ENCODE measurements at places on chromosomes 11 and 22. TPM values are rescaled to one million over a fixed set of nuclear protein-coding genes. Genes with fewer than 3 reads are reported as not detected.

- DNase-seq = no peak
Measured at GRCh38 chr11:6410695-6411430, 8.0 kb downstream of the APBB1 start.

DNA sequence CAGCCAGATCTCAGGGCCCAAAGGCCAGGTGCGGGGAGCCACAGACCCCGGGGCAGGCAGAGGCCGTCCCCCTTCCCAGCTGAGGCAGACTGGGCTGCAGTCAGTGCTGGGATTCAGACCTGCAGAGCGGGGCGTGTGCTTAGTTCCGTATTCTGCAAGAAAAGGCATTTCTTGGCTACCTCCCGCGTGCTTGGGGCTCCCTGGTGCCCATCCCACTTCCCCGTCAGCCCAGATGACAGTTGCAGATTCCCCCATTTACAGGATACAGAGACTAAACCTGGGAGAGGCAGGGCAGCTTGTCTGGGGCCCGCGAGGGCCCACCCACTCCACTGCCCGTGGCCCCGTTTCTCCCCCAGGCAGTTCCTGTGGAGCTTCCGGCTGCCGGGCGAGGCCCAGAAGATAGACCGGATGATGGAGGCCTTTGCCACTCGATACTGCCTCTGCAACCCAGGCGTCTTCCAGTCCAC lies 18.3 kb downstream of the CYTH4 start:
- DNase-seq = no peak

- DNase-seq = no peak
Measured at GRCh38 chr11:102462610-102463009, 10.0 kb upstream of the TMEM123 start.

DNA sequence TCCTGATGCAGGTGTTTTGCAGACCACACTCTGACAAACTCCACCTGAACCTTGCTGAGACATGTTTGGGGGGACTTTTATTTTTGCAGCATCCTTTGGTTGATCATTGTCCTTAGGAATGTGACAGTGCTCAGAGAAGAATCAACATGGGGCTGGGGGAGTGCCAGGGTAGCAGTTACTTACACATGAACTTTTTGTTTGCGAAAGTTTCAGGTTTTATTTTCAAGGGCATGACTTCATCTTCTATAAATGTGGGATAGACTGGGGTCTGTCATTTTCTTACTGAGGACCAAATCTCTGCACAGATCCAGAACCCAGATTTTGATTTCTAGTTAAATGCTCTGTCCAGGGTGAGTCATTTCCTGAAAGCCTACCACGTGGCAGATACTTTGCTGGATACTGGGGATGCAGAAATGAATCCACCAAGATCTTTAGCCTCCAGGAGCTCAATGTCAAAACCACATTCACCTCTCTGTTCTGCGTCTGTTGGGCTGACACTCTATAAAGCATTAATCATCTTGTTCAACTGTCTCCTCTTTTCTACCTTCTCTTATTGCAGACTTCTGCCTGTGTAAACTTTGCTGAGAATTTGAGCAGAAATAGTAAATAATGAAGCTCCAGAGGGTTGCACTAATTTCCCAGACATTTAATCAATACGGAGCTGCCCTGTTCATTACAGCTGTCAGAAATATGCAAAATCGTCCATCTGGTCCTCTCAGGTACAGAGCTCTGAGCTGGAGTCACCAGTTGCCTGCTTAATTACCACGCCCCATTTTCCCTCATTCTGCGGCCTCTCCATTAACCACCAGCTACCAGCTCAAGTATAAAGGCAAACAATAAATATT lies 387.9 kb downstream of the MIAT start:
- no peak for DNase-seq

GRCh38 chr22:40485813-40486667 lies 115.6 kb downstream of the SGSM3 start:
- DNase-seq = no peak

Gene ISX
- not detected for total RNA-seq

Gene TMEM191B
- total RNA-seq = 4.1 TPM

All from omental fat pad (tissue), 4 donors.